ENCODE measurements at places on chromosomes 2 and 18.

- no peak for DNase-seq
These were observed 95.7 kb downstream of the USP40 start for GRCh38 chr2:233470839-233471238.

DNA sequence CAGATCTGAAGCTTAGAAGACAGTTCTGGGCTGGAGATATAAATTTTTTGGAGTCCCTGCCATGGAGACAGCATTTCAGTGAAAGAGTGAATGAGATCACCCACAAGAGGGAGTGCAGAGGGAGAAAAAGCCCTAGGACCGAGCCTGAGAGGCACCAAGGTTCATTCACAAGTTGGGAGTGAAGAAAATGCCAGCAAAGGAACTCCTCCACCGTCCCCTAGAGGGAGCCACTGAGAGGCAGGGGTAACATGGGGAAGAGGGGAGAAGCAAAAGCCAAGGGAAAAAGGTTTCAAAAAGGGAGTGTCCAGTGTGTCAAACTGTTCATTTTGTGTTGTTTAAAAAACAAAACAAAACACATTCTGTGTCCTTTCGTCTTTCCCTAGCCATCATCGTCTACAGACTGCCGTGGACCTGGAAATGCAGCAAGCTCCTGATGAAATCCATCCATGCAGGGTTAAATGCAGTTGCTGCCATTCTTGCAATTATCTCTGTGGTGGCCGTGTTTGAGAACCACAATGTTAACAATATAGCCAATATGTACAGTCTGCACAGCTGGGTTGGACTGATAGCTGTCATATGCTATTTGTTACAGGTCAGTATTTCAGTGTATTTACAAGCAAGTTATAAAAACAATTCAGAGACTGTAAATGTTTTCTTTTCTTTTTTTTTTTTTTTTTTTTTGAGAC is 19.1 kb downstream of the CYBRD1 start:
- DNase-seq: no peak

- no peak for DNase-seq
These were observed 2.5 kb upstream of the SPP2 start for GRCh38 chr2:234048049-234048448.

DNA sequence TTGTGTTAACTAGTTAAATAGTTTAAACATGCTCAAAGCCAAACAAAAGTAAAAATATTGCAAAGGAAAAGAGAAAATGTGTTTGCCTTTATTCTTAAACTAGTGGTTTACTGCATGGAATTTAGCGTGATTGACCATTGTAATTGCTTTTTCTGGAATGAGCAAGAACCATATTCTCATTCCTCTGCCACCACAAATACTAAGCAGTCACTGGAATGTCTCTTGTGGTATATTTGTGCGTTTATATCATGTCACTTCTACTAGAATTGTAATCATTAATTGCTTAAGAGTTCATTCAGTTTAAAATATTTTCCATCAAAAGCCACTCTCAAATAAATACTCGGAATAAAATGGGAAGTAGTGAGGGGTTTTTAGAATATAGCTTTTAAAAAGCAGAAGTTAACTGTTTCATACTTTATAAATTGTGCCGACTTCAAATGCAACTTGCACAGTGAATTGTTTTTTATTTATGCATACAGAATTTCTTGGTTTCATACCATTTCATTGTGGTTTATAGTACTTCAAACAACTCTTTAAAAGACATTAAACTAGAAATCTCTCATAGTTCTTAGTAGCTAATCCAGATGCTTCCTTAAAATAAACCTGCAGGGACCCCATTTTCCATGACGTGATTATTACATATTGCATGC is 288.1 kb downstream of the EPHA4 start:
- peak; percentile 75 for DNase-seq

GRCh38 chr2:42314892-42315468 is 46.0 kb downstream of the COX7A2L start:
- DNase-seq: peak; percentile 90

GRCh38 chr2:173851141-173851641 is 114.0 kb downstream of the SP3 start:
- DNase-seq: no peak

DNA sequence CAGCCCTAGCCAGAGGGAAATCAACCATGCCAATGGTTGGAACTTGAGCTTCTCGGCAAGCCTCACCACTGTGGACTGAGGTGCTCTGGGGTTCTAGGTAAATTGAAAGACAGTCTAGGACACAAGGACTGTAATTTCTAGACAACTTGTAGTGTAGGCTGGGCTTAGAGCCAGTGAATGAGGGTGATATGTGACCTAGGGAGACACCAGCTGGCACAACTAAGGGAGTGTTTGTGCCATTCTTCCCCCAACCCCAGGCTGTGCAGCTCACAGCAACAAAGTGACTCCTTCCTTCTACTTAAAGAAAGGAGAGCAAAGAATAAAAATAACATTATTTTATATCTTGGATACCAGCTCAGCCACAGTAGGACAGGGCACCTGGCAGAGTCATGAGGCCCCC is 1690.7 kb upstream of the TMEFF2 start:
- DNase-seq: no peak

Data from adipocyte (in vitro differentiated cells).